ENCODE measurements at places on chromosomes 1 and 21.

- no peak for DNase-seq
Observed at GRCh38 chr1:16128338-16128741, 27.5 kb downstream of the EPHA2 start.

DNA sequence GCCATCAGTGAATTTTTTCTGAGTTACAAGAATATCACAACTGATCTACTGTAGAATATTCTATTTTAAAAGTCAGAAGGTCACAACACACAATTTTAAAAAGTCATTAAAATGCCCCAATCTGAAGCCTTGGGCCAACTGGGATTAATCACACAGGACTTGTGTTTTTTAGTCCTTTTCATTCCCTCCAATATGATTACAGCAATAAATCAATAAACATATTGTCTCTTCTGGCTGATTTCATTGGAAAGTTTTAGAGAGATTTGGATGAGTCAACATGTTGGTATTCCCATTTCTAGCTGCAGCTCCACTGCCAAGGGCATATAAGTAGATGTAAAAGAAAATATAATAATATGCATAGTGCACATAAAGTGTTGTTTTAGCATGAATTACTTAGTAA, 85.8 kb downstream of the NIBAN1 start:
- no peak for DNase-seq

- no peak for DNase-seq
Observed at GRCh38 chr21:46111193-46111571, 13.3 kb downstream of the COL6A2 start.

DNA sequence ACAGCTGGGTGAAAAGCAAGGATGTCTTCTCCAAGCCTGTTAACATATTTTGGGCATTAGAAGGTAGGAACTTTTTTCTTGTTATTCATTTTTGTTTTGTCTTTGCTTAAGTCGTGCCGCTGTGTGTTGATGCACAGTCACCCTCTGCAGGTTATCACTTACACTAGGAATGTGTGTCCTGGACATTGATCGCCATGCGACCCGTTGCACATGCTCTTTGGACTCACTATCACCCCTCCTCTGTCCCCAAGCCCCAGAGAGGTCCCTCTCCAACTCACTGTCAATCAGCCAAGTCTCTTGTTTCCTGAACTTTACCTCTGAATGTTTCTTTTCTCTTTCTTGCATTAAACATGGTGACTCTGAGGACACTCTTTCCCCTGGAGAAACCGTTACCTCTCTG, 40.0 kb upstream of the CD101 start:
- no peak for DNase-seq

DNA sequence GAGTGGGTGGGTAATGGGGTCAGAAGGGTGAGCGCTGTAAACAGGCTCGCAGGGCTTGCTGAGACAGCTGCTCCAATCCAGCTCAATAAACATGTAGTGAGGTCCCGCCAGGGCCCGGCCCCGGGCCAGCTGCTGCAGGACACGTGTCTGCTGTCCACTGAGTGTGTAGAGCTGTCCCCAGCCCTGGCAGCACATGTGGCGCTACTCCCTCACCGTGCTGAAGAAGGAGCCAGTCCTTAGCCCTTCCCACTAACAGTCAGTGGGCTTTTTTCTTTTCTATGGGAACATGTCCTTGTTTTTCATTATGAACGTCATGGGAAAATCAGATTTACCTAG, 78.9 kb upstream of the C1orf174 start:
- no peak for DNase-seq

GRCh38 chr1:102550729-102551384, 554.1 kb upstream of the OLFM3 start:
- DNase-seq, result peak; percentile 12

- no peak for DNase-seq
Observed at GRCh38 chr21:45430521-45431501, 25.8 kb downstream of the COL18A1 start.

GRCh38 chr1:231663211-231663792, 36.7 kb downstream of the DISC1 start:
- DNase-seq, result no peak
